DMS 273 treated with DMSO at 0.1 percent for 48 hours (cell line): ENCODE measurements at places on chromosomes 5 and 9.

DNA sequence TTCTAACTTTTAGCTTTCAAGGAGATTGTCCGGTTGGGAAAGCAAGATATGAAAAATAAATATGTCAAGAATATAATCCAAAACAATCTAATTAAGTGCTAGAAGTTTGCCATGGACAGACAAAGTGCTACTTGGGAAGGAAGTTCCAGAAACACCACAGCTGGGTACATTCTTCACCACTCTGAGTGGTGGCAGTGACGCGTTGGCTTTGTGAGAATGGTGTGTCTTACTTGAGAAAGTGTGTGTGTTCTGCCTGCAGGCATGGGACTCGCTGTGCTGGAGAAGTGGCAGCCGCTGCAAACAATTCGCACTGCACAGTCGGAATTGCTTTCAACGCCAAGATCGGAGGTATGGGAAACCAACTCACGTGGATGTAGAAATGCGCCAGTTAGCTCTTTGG, 177.2 kb downstream of the PCSK5 start:
- no peak for DNase-seq

DNA sequence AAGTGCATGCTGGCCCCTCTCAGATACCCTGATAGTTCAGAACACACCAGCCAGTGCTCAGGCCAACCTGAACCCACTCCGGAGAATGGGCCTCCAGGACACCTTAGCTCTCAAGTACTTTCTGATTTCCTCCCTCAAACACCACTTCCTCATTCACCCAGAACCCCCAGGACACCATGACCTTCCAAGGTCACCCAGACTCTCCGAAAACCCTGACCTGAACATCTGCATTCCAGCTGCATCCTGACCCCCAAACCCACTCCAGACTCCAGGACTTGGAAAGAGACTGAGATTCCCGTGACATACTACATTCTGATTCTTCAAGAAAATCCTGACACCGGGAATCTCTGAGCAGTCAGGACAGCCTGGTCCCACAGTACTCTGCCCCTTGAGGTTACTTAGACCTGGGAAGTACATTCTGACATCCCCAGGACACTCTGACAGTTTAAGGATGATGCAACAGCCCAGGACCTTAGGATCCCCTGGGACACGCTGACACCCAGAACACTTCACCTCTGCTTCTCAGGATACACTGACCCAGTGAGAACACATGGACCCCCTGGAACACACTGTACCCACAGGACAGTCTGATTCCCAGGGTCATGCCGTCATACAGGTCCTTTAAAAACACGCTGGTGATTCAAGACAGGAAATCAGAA, 747 bp upstream of the PROP1 start:
- no peak for DNase-seq

DNA sequence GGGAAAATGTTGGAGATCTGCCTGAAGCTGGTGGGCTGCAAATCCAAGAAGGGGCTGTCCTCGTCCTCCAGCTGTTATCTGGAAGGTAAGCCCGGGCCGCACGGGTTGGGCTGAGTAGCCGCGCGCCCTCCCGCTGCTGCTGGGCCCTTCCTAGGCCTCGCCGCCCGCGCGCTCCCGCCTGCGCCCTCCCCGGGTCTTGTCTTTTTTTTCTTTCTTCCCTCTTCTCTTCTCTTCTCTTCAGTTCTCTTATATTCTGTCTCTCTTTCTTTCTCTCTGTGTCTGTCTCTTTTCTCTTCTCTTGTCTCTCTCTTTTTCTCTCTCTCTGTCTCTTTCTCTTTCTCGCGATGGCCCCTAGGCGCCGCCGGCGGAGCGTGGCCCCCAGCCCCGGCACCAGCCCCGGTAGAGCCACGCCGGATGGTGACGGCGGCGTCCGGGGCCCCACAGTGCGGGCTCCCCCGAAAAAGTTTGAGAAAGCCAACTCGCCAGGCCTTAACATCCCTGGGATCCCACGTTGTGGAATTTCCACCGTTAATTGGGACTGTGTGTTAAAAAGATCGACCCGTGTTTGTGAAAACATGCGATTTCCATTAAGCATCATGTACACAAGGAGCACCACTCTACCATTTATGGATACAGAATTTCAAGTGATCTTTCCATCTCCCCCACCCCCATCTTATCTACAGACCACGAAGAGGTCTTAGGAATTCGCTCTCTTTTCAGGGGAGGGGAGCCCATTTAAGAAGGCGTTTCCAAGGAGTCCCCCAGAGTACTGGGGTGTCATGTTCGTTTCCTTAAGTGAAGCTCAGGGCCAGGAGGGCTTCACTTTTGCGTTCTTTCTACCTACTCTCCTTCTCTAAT, 616 bp downstream of the ABL1 start:
- DNase-seq: no peak

DNA sequence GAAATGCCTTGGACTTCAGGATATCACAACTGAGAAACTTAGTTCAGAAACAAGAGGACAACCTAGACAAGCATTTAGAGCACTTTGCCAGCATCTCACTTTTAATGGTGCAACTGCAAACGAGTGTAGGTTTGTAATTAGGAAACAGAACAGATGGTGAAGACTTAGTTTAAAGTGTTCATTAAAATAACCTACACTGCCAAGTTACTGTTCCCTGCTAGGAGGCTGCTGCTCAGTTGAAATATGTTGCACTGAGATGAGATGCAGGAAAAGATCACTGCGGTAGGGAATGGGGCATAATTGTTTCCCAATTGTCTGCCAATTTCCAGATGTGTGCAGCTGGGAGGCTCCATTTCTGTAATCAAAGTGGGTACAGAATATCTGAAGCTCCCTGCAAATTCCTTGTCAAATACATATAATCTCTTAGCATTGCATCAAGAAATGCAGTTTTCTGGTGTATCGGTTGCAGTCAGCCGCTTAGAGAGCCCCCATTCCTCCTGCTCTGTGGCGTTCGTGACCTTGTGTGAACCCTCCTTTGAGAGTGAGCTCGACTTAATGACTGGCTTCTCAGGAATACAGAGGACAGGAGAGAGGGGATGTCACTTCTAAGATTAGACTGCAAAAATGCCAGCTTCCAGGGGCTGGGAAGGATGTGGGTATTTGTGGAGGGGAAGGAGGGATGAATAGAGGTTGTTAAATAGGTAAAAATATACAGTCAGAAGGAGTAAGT, 448.9 kb downstream of the MED10 start:
- peak; percentile 12 for DNase-seq

GRCh38 chr5:81893961-81894360, 77.9 kb upstream of the ATG10 start:
- no peak for DNase-seq

DNA sequence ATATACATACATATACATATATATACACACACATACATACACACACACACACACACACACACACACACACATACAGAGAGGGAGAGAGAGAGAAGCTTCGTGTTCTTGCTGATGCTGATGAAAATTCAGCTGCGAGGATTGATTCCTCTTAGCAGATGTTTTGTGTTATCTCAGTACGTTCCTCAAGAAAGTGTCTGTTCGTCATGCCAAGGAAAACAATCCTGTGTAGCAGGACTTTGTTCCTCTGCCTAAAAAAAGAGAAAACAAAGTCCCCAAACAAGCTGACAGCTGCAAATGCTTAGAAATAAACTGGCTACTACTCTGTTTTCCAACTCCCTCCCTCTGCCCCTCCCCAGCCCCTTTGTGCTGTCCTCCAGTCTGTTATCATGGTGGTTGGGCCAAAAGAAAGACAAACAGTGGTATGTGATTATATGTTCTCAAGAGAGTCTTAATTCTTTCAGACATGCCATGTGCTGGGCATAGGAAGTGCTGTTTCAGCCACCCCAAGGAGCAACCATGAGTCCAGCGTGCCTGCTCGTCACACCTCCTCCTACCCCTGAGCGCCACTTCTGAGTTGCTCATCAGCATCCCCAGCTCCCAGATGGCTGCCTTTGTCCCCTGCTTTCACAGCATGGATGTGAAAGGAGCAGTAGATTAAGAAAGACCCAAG, 71.5 kb upstream of the EQTN start:
- no peak for DNase-seq

- DNase-seq: no peak
These were observed 93.4 kb upstream of the CLINT1 start for GRCh38 chr5:157952374-157952685.

GRCh38 chr5:123097483-123097870, 8.4 kb downstream of the PRDM6 start:
- no peak for DNase-seq

DNA sequence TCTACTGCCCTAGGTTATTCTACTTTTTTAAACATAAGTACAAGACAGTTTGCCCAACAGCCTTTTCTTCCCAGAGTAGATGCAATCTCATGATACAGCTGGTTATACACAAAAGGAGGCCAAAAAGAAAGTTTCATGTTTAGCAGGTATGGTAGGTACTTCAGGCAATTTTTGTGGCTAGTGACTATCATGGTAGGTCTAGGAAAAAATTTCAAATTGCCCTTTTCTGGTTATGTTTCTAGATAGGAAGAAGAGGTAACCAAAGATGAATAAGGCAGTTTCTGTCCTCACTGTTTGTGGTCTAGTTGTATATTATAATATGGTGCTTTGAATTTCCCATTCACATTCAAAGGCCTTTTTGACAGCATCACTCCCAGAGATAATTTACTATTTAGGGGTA, 19.7 kb downstream of the MEGF9 start:
- no peak for DNase-seq

GRCh38 chr9:96164268-96164683, 137.7 kb downstream of the HSD17B3 start:
- no peak for DNase-seq

- DNase-seq: no peak
These were observed 1.5 kb downstream of the SV2C start for GRCh38 chr5:76084496-76085242.

DNA sequence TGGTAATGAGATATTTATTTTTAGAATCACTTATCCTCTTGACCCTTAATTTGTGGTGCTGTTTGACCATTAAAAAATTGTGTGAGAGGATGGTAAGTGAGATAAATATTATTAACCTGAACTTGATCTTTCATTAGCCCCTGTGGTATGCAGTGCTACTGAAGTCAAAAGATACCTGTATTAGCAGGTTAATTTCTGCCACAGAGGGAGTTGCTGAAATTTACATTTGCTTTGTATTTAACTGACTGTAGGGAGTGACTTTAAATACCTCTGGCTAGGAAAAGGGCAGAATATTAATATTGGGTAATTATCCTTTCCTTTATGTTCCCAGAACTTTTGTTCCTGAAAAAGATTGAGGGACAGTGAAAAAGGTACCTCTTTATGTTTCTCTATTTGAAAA, 133.6 kb downstream of the CHSY3 start:
- DNase-seq: no peak

- DNase-seq: peak; percentile 44
These were observed 106.3 kb upstream of the SPOCK1 start for GRCh38 chr5:137605411-137605810.

DNA sequence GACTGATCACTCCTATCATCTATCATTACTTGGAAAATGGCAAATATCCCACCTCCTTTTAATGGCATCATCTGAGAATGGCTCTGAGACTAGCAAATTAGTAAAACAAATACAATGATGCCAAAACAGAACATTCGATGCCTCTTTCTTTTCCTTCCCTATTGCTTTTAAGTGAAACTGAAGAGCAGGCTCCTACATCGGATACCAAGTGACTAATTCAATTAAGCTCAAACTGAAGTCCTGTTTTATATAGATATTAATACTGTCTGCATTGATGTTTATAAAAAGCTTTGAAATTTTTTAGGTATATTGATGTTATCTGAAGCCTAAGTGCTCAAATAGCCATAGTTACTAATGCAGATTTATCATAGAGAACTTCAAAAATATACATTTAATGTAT, 43.9 kb downstream of the SAXO1 start:
- no peak for DNase-seq

DNA sequence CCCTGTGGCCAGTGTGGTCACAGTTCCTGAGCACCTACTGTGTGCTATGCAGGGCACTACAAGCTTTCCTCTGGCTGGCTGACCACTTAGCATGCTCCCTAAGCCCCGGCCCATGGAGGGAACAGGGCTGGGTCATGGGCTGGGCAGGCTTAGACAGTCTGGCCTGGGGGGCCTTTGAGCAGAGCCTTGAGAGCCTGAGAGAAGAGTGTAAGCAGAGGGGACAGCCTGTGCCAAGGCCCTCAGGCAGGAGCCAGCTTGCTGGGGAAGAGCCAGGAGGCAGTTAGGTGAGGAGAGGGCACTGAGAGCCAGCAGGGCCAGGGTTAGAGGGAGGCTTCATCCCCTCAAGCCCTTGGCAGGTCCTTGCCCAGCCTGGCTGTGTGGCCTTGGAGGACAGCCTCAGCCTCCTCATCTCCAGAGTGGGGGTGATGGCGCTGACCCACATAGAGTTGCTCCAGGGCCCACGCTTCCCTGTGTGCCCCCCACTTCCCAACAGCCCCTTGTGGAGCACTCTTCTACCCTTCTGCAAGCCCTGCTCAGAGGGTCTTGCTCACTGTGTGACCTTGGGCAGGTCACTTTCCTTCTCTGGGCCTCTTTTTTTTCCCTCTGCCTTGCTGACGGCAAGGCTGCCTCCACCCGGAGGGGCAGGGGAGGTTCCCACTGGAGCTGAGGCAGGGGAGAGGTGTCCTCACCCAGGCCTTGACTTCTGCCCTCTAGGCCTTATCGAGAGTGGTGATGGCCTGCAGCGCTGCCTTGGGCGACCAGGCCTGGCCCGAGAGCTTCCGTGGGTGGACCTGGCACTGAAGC, 107.1 kb downstream of the PHF2 start:
- no peak for DNase-seq

DNA sequence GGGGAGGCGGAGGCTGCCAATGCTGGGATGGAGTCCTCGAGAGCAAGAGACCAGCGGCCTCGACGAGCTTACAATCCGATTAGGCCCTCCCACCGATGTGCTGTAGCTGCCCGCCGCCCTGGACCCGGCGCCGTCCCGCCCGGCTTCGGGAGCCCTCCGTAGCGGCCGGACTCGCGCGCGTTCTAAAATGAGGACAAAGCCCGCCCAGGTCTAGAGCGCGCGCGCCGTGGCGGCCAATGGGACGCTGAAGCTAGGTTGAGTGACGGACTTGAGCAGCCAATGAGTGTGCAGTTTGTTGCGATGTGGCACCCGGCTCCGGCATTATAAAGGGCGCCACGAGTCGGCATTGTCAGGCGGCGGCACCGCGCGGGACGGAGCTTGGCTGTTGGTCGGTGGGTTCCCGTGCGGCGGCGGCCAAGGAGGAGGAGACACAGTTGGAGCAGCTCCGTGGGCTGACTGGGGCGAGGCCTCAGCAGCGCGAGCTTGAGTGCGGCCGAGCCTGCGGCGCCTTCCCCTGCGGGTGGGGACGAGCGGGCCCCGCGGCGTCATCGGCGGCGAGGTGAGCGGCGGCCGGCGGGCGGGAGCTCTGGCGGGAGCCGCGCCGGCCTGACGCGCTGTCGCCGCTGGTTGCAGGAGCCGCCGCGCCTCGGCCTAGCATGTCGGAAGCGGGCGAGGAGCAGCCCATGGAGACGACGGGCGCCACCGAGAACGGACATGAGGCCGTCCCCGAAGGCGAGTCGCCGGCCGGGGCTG, at the start of gene HNRNPAB:
Gene HNRNPAB, plus strand, starts transcription at position 352 of the 753 bp plus-strand sequence. Its CDS starts 305 bp downstream, at position 657.
- peak; percentile 89 for DNase-seq
